Fibroblast of lung (primary cell): ENCODE measurements at places on chromosomes 2 and 18. TPM values are rescaled to one million over a fixed set of nuclear protein-coding genes. Genes with fewer than 3 reads are reported as not detected.

CLK1 gene
- total RNA-seq: 68.5 and 76.8 TPM in 2 replicates

CHRNA1 gene
- total RNA-seq: 0.33 TPM in 1 of 2 replicates, not detected in the other

ALS2 gene
- 24.4 and 30.9 TPM in 2 replicates for total RNA-seq

PSMA8 gene
- total RNA-seq: not detected in 2 replicates

C2orf69 gene
- 10.5 and 13.2 TPM in 2 replicates for total RNA-seq

INHBB gene
- under 0.01 TPM in 1 of 2 replicates, not detected in the other for total RNA-seq

IL36B gene
- total RNA-seq: not detected in 2 replicates

CRYGD gene
- not detected in 2 replicates for total RNA-seq

SETBP1 gene
- 4.5 and 4.9 TPM in 2 replicates for total RNA-seq

GNAL gene
- 0.50 and 0.77 TPM in 2 replicates for total RNA-seq

EVA1A gene
- total RNA-seq: 16.2 and 31.7 TPM in 2 replicates

CBLN2 gene
- total RNA-seq: not detected in 2 replicates

NAT8 gene
- total RNA-seq: not detected in 2 replicates

DTYMK gene
- total RNA-seq: 15.2 and 25.3 TPM in 2 replicates

SERPINB10 gene
- total RNA-seq: not detected in 2 replicates

RBM44 gene
- total RNA-seq: 0.17 and 0.26 TPM in 2 replicates

CYP26B1 gene
- 0.17 and 0.51 TPM in 2 replicates for total RNA-seq

TMEM182 gene
- total RNA-seq: 2.8 and 3.9 TPM in 2 replicates

POTEC gene
- not detected in 2 replicates for total RNA-seq

CRYGC gene
- not detected in 2 replicates for total RNA-seq

PUM2 gene
- total RNA-seq: 46.7 and 54.2 TPM in 2 replicates

GTF2A1L gene
- total RNA-seq: 3.3 and 3.5 TPM in 2 replicates

PRLH gene
- total RNA-seq: not detected in 2 replicates

NCKAP5 gene
- total RNA-seq: 1.0 and 2.6 TPM in 2 replicates

REEP1 gene
- not detected in 2 replicates for total RNA-seq
